ENCODE measurements at places on chromosomes 6 and 20.

DNA sequence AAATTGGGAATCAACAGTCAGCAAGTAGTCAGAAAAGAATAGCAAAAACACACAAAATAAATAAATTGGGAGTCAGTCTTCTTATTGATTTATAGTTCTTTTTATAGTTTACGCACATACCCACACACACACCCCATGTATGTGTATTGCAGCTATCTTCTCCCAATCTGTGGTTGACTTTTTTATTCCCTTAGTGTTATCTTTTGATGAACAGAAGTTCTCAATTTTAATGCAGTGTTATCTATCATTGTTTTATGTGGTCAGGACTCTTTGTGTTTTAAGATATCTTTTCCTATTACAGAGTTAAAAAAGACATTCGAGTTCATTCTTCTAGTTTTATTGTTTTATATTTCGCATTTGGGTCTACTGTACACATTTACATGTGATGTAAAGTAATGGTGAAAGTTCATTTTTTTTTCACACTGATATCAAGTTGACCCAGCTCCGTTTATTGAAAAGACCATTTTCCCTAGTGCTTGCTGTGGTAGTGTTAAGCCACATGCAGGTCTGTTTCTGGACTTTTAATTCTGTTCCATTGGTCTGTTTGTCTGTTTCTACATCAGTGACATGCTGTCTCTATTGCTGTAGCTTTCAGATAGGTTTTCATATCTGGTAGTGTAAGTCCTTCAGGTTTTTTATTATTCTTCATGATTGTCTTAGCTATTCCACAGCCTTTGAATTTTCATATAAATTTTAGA, 78.4 kb downstream of the ZFAND3 start:
- DNase-seq, result no peak

GRCh38 chr20:45507011-45507820, 8.2 kb downstream of the SPINT3 start:
- no peak for DNase-seq

GRCh38 chr6:24919056-24919892, 16.5 kb downstream of the RIPOR2 start:
- no peak for DNase-seq

- no peak for DNase-seq
Observed at GRCh38 chr20:848193-848592, 14.7 kb downstream of the FAM110A start.

DNA sequence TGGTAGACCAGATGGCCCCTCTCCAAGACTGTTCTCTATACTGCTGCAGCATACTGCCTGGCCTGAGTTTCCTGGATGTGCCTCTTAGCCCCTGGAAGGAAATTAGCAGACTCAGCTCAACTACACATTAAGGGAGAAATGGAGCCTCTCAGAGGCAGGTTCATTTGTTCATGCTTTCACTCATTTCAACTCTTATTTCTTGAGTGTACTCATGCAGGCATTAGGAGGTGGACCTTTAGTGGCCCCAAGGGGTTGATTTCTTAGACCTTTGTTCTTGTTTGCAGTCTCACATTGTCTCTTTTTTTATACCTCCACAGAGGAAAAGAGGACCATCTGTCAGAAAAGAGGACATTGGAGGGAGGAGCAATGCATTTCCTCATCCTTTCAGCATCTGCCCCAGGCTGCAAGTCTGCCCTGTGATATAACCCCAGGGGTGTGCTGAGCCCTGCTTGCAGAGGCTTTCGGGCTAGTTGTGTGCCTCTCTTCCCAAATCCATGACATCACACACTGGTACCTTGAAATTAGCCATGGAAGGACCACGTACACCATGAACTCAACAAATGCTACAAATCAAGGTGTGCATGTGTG, 456.2 kb downstream of the CD83 start:
- no peak for DNase-seq

DNA sequence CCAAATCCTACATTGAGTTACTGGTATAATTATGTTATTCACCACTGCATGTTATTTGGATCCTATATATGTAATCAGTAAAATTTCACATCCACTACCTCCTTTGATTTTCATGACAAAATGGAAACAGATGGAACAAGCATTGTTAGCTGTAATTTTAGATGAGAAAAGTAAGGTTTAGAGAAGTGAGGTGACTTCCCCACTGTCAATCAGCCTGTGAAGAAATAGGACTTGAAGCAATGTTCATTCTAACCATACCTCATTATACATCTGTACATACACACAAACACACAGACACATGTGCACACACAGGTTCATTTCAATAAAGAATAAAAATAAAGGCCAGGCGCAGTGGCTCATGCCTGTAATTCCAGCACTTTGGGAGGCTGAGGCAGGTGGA, 23.7 kb upstream of the QKI start:
- no peak for DNase-seq

DNA sequence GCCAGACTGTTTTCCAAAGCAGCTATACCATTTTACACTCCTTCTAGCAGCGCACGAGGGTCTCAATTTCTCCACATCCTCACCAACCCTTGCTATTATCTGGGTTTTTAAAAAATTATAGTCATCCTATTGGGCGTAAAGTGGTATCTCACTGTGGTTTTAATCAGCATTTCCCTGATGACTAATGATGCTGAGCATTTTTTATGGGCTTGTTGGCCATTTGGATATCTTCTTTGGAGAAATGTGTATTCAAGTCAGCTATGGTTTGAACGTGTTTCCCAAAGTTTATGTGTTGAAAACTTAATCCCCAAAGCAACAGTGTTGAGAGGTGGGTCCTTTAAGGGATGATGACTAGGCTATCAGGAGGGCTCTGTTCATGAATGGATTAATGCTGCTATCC, 6.7 kb downstream of the MCUR1 start:
- DNase-seq, result no peak

DNA sequence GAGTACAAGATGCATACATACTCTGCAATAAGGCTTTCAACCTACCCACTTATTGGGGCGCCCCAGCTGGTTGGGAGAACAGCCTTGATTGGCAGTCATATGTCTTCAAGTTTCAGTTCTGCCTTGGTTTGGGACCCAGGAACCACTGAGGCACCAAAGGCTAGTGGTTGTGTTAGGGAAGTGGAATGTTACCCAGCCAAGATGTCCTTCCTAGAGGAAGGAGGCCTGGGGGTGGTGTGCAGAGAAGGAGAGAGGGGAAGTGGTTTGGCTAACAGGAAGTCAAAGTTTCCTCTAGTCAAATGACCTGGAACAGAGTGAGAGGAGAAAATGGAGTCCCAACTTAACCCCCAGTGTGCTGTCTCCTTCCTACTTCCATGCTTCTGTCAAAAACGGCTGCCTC, 59.4 kb downstream of the CD164 start:
- no peak for DNase-seq

GRCh38 chr6:82693094-82693493, 329.5 kb downstream of the TPBG start:
- DNase-seq, result no peak

DNA sequence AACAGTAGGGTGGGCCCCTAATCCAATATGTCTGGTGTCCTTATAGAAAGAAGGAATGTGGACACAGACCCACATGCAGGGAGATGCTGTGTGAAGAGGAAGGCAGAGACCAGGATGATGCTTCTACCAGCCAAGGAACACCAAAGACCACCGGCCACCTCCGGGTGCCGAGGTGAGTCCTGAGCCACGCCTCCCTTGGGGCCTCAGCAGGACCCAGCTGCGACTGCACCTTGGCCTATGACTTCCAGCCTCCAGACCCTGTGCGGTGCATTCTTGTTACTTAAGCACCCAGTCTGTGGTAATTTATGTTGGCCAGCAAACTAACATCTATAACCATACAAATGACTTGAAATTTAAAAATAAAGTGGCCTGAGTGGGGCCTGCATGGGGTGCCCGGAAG, 79.5 kb upstream of the QKI start:
- no peak for DNase-seq

GRCh38 chr6:100946021-100946540, 65.0 kb upstream of the ASCC3 start:
- no peak for DNase-seq

GRCh38 chr6:7730784-7731227, 4.9 kb downstream of the BMP6 start:
- DNase-seq, result no peak

GRCh38 chr6:146851837-146852236, 253.1 kb downstream of the ADGB start:
- no peak for DNase-seq

DNA sequence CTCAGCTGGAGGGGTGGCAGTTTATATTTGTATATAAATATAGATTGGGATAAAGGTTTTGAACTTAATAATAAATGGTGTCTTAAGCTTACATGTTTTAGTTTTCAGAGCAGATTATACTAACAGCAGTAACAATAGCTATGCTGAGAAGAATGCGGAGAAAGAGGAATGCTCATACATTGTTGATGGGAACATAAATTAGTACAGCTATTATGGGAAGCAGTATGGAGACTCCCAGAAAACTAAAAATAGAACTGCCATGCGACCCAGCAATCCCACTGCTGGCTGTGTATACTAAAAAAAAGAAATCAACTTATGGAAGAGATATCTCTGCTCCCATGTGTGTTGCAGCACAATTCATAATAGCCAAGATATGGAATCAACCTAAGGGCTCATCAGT, 127.9 kb downstream of the BCKDHB start:
- no peak for DNase-seq

- no peak for DNase-seq
Observed at GRCh38 chr6:84926189-84927155, 162.1 kb upstream of the TBX18 start.

GRCh38 chr6:15359335-15359862, 113.5 kb downstream of the JARID2 start:
- no peak for DNase-seq

DNA sequence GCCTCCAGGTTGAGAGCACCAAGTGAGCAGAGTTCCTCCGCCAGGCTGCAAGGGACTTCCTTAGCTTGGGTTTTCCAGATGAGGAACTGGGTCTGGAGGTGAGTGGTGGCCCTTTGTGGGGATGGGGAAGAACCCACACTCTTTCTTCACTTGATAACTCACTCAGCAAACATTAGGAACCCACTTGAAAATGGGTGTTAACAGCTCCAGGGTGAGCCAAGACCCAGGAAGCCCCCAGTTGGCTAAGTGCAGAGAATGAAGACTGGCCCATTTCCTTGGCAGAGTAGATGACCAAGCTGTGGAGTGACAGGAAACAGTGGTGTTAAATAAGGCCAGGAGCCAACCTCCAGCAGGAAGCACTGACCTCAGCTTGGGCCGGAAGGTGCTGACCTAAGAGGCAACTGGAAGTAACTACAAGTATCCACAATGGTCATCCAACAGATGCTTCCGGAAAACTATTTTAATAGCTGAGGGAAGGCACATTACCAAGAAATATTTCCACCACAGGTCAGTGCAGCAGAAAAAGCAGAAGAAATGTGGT, 22.7 kb downstream of the MRPL14 start:
- no peak for DNase-seq
